AG04450 (cell line): ENCODE measurements at places on chromosomes 5 and 9.
A peak's percentile ranks its signal among the peaks of the same experiment; 100 is the strongest.

- no peak for DNase-seq
Observed at GRCh38 chr5:164326219-164326618, 820.8 kb downstream of the MAT2B start.

GRCh38 chr5:102889033-102889432 is 133.9 kb downstream of the PAM start:
- DNase-seq, result no peak

DNA sequence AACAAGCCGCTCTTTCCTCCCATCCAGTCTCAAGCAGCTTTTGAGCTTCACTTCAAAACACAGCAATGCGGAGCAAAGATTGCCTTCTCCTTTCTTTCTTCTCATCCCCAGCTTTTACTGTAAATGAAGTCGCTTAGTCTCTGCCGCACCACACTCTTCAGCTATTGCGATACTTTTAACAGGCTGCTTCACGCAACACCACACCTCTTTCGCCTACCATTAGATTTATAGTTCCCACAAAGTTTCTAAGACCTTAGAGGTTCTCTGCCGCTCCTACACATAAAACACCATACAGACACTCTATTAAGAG is 711 bp downstream of the PGGT1B start:
- DNase-seq, result no peak

- DNase-seq, result no peak
Observed at GRCh38 chr5:178284996-178285395, 52.4 kb upstream of the PHYKPL start.

GRCh38 chr9:98503867-98504266 is 204.9 kb downstream of the GABBR2 start:
- no peak for DNase-seq

- peak; percentile 91 for DNase-seq
Observed at GRCh38 chr9:122402403-122402871, 31.6 kb downstream of the PTGS1 start.
